ENCODE measurements at places on chromosomes 1 and 21.

GRCh38 chr1:212825798-212826452, 21.5 kb downstream of the SPATA45 start:
- DNase-seq: no peak

DNA sequence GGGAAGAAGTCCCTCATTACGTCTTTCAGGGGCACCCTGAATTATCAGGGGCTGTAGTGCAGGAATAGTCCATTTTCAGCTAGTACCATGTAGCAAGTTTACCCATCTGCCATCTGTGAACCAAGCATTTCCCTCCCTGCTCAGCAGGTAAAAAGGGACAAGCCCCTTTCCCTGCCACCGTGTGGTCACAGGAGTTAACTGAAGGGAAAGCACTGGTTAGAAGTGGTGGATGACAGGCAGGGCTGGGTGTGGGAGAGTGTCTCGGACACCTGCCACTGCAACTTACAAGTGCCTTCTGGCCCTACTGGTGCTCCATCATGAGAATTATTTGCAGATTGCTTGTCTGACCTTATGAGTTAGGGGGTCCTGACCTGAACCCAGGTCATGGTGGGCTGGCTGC, 32.0 kb upstream of the IGSF5 start:
- DNase-seq: no peak

DNA sequence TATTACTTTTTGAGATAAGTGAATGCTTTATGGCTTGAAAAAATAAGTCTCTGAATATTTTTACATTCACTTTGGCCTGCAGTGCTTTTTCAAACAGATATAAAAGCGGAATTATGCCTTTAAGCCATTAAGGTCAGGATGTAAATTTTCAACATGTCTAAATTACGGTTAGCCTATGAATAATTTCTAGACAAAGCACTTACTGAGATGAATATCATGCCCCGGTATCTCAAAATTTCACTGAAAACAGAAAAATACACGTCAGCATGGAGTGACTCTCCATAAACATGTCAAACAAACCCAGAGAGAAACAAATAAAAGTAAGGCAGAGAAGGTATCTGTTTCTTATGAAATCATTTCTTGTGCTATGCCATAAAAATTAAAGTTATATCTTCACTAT, 853.9 kb downstream of the KCNT2 start:
- no peak for DNase-seq

DNA sequence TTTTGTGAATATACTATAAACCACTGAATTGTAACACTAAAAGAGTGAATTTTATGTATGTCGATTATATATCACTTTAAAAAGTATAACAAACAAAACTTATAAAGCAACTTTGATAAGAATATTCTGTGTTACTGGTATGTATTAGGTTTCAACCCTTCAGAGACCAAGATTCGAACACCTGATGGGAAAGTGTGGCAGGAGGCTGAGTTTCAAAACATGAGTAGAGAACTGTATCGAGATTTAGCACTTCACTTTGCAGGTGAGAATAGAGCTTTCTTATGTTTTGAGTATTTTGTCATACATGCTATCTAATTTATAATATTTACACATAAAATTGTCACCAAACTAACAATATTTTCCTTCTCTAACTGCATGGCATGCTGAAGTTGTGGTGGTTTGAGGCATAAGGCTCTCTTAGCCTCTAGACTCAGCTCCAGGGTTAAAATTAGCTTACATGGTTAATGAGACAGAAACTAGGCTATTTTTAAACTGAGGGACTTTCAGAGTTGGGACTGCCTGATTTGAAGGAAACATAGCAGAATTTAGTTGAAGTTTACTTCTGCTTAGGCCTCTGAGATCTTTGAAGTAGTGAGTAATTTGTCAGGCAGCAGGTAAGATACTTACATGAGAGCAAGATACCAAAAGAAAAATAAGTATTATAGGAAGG, 48.6 kb downstream of the CEP350 start:
- DNase-seq: no peak

DNA sequence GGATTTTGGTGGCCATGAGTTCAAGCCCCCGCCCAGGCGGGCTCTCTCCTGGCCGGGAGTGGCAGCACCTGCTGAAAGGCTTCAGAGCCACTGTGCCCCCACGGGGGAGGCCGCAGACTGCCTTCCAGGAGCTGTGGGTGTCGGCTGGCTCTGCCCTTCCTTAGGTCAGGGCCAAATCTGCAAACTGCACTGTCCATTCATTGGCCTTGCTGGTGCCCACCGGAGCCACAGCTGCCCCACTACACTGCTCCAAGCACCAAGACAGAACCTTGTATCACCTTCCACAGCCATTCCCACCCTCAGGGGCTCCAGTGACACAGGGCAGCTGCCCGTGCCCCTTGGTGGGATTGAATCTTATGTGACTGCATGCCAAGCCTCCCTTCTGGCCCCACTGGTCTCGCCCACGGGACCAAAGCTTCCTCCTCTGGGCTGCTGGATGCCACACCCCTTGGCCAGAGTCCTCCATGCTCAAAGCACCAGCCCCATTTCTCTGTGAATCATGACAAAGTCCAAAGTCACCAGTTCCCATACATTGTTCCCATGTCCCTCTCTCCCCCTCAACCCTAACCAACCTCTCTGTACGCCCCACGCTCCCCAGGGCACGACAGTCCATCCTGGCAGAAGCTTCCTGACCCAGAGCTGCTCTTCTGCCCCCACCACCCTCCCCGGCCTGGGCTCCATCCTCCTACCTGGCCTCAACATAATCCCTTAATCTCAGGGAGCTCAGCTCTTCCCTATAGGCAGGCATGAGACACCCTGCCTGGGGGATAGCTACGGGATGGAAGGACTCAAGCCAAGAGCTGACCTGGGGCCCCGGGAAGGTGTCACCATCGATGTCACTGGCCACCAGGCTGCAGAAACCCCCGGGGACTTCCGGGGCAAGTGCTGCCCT, 20.9 kb upstream of the GPR153 start:
- DNase-seq: no peak

DNA sequence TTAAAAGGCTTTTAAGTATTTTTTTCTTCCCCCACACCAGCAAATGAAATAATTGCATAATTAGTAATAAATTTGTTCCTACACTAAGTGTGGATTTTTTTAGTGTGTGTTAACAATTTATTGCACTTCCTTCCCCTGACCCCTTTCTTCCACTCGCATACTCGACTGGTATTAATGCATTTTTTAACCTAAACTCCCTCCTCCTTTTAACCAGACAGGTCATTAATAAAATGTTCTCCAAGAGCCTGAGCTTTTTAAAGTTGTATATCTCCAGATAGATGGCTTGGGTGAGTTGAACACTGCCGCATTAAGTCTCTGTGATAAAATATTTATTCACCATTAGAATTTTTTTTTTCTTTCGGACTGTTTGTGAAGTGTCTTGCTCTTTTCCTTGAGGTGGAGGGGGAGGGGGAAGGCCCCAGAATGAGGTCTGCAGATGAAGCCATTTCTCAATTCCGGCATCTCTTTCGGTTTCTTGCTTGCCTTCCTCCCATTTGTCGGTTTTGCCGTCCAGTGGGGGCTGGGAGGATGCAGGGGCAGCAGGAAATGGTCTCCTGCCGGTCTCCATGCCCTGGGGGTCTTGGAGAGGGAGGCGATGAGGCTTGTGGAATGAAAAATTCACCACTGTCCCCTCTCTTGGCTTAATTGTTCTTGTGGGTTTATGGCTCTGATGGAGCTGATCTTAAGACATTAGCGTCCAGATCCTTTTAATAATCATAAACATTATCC, 64.1 kb upstream of the ACTL8 start:
- DNase-seq: no peak

DNA sequence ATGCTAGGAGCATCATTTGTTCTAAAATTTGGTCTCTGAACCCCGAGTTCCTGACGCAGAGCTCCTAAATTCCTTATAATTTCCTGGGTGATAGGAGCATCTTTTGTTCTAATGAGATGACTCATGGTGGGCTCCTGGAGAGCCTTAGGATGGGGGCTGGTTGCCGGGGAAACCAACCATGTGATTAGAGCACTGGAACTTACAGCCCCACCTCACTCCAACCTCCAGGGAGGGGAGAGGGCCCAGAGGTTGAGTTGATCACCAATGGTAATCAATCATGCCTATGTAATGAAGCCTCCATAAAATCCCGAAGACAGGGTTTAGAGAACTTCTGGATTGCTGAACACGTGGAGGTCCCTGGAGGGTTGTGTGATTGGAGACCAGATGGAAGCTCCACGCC, 7.7 kb downstream of the SHISAL2A start:
- DNase-seq: no peak

Data from right hindlimb (tissue), 1 donor.